ENCODE measurements at places on chromosomes 3 and 15. TPM values are rescaled to one million over a fixed set of nuclear protein-coding genes. Genes with fewer than 3 reads are reported as not detected.

DNA sequence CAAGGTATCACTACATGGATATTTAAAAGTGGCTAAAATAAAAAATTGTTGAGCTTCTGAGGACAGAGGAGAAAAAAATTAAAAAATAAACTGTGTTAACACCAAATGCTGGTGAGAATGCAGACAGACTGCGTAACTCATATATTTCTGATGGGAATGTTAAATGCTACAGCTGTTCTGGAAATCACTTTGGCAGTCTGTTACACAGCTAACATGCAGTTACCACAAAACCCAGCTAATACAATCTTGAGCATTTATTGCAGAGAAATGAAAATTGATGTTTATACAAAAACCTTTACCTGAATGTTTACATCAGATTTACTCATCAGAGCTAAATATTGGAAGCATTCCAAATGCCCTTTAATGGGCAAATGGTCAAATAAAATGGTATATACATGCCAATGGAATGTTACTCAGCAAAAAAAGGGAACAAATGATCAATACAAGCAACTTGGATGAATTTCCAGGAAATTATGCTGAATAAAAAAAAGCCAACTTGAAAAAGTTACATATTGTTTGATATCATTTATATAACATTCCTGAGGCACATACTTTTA, 24.6 kb downstream of the MNS1 start:
- DNase-seq, result no peak

The C2CD4B gene
- total RNA-seq, result 1.8 TPM

DNA sequence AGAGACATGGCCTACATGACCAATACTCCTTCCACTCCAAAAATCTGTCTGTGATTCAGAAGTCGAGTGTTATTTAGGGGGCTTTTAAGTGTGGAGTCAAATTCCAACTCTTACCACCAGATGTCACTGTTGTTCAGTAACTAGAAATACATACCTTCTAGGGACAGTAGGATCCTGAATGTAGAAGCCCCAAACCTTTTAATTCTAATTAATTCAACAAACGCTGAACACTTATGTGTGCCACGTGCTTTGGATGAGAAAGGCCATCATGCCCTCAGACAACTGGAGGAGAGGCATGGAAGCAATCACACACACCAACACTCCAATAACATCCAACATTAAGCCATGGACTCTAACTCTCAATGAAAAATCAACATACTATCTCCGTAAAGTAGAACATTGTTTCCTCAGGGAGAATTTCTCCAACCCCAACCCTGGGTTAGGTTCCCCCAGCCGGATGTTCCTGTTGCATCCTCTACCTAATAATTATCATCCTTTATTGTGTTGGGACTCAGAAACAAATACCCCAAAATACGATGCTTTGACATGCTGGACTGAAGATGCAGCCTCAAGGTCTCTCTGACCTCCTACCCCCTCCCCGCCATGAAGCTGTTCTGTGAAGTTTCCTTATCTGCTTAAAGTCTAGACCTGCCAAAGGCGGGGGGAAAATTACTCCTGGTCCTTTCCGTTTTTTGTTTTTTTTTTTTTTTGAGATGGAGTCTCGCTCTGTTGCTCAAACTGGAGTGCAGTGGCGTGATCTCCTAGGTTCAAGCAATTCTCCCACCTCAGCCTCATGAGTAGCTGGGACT, 8.0 kb upstream of the CCDC13 start:
- no peak for DNase-seq

GRCh38 chr3:151008699-151009098, 36.2 kb upstream of the CLRN1 start:
- DNase-seq, result no peak

The GPR149 gene
- total RNA-seq, result not detected

DNA sequence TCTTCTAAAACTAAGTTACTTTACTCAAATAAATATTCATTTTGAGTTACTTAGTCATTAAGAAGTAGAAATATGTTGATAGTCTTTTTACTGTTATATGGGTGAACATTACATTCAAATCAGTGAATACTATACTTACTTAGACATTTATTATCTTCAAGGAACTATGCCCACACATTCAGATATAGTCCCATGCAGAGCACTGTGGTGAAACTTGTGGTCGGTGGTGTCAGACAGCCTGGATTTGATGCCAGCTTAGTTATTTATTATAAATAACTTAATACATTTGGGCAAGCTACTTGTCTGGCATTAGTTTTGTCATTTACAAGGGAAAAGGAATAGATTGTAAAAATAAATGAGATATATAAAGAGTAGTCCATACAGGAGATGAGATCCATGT, 149.5 kb downstream of the RAP2B start:
- no peak for DNase-seq
